ENCODE measurements at places on chromosomes 11 and 22. TPM values are rescaled to one million over a fixed set of nuclear protein-coding genes. Genes with fewer than 3 reads are reported as not detected.

The RBMXL2 gene
- total RNA-seq, result not detected

The CCDC89 gene
- 7.9 TPM for total RNA-seq

The SYT8 gene
- 0.82 TPM for total RNA-seq

The CNTN5 gene
- total RNA-seq, result 0.90 TPM

The SLC7A4 gene
- 0.09 TPM for total RNA-seq

The PHLDA2 gene
- total RNA-seq, result 1.2 TPM

The RAB36 gene
- 4.6 TPM for total RNA-seq

The APOBEC3C gene
- total RNA-seq, result 5.2 TPM

The PPP2R5B gene
- 7.9 TPM for total RNA-seq

- DNase-seq, result peak; percentile 55
Measured at GRCh38 chr11:79236541-79236971, 204.3 kb downstream of the TENM4 start.

GRCh38 chr11:134942681-134943080, 530.6 kb upstream of the B3GAT1 start:
- no peak for DNase-seq

GRCh38 chr11:134976551-134976950, 564.5 kb upstream of the B3GAT1 start:
- no peak for DNase-seq

DNA sequence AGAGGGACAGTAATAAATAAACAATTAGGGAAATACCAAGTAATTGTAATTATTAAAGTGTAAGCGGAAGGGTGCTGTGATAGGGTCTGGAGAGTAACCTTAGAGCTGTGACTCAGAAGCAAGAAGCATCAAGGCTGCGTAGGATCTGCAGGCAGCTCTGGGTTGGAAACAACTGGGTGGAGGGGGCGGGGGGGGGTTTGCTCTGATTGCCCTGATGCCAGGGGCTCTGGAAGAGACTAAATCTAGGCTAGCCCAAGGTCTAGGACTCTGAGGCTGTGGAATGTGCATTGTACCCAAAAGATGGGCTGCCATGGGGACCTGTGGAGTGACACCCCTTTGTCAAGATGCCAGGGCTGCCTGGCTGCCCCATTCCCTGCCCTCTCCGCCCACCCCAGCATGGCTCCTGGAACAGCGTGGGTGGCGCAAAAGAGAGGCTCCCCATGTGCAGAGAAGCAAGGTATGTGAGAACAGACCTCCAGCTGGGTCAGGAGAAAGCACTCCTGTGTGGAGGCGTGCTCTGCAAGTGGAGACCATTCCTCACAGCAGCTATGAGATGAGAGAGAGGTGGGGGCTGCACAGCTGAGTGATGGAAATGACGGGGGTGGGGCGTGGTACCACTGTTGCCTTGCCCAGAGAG, 101.1 kb upstream of the CRYBB3 start:
- DNase-seq, result no peak

DNA sequence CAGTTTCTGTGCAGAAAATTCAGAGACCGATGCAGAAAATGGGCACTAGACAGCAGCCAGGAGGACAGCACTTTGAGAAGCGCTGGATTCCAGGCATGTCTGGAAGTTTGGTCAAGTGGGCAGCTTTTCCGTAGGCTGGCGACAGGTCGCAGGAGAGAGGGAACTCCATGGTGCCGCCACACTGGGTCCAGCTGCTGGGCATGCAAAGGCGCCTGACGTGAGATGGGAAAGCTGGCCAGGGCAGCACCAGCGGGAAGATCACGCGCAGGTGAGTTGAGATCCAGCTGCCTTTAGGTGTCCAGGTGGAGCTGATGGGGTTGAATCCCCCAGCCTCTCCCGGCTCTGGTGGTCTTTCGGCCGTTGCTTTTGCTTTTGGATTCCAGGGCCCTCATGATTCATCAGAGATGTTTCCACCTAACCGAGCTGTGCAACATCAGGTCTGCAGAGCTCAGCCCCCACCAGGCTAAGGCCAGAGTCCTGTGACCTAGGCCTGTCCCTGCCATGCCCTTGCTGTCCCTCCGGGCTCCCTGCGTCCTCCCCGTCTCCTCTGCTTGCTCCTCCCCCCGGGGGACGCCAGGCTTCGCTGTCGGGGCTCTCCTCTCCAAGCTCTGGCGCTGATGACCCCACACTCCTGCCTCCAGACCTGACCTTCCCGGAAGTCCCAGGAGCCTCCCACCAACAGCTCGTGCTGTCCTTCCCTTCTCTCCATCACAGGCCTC, 1001.7 kb downstream of the BRD1 start:
- no peak for DNase-seq

- peak; percentile 83 for DNase-seq
Measured at GRCh38 chr11:74366576-74366975, 31.7 kb downstream of the PGM2L1 start.

DNA sequence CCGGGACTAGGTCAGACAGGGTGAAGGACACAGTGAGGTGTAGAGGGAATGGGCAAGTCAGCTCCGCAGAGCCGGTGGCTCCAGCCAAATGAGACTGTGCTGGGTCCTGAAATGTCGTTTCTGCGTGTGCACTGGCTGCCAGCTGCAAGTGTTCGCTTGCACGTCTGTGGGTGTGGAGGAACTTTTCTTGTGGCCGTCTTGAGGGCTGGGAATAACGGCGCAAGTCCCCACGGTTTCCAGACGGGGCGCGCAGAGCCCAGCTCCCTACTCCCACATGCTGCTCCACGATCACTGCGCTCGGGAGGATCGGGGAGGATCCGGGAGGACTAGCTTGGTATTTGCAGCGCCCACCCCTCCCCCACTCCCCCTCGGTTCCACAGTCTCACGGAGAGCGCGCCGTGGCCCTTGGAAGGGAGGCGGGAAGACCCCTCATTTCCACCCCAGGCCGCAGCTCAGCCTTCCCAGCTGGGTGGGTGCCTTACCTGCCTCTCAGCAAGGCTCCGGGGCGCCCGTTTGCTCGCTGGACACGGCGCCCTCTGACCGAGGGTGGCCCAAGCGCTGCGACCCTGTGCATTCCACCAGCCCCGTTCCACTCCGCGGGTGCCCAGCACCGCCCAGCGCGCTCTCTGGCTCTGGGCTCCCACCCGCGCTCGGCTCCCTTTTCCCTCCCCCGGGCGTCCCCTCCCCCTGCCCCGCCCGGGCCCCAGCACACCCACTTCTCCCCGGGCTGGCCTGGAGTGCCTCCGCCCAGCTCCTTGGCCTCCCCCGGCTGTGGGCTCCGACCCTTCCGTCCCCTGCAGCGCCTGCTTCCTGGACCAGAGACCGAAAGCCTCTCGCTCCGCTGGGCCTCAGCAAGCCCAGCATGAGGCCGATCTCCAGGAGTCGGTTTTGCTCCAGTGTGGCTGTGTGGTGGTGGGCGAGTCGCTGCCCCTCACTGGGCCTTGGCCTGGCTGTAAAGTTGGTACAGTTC, at the start of gene KCNE3:
KCNE3 (minus strand) TSS at position 634 of the 970 bp plus-strand sequence. CDS start 9,986 bp downstream, outside the sequence.
- DNase-seq, result peak; percentile 12

- DNase-seq, result no peak
Measured at GRCh38 chr22:37511395-37512104, 7.7 kb downstream of the CARD10 start.

DNA sequence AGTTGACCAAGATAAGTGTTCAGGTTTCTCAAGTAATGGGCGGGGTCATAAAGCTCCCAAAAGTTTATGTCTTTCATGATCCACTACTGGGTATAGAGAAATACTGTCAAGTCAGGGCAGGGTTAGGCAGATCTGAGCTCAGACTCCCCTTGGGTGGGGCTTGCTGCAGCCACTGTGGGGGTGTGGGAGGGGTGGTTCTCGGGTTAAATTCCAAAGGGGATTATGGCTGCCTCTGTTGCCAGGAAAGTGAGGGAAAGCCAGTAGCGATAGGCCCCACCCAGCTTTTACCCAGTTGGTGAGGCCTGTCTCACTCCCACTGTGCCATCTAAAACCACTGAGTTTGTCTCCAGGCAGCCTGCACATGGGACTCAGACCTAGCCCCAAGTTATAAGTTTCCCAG, 37.8 kb downstream of the DLG2 start:
- no peak for DNase-seq

- peak; percentile 89 for DNase-seq
Measured at GRCh38 chr22:35930933-35931332, 97.7 kb downstream of the RBFOX2 start.

DNA sequence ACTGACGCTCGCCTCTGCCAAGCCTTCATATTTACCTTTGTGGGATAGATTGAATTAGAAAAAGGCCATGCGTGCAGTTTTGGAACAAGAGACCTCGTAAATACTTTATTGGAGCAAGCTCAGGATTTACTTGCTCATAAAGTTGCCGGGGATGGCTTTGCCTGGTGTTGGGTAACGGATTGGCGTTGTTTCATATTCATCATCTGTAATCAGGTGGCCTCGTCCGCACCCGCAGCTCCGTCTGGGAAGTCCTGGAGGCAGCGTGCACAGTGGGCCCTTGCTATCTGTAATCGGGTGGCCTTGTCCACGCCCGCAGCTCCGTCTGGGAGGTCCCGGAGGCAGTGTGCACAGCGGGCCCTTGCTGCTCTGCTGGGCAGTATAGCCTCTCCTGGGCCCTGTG, 1209.3 kb downstream of the BRD1 start:
- DNase-seq, result no peak

DNA sequence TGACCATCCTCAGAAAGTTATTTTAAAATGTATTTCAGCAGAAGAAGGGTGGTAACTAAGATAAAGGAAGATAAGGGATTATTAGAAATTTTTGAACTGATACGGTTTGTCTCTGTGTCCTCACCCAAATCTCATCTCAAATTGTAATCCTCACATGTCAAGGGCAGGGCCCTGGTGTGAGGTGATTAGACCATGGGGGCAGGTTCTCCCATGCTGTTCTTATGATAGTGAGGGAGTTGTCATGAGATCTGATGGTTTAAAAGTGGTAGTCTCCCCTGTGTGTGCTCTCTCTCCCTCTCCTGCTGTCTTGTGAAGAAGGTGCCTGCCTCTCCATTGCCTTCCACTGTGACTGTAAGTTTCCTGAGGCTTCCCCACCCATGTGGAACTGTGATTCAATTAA, 36.1 kb downstream of the CYP2R1 start:
- DNase-seq, result no peak

DNA sequence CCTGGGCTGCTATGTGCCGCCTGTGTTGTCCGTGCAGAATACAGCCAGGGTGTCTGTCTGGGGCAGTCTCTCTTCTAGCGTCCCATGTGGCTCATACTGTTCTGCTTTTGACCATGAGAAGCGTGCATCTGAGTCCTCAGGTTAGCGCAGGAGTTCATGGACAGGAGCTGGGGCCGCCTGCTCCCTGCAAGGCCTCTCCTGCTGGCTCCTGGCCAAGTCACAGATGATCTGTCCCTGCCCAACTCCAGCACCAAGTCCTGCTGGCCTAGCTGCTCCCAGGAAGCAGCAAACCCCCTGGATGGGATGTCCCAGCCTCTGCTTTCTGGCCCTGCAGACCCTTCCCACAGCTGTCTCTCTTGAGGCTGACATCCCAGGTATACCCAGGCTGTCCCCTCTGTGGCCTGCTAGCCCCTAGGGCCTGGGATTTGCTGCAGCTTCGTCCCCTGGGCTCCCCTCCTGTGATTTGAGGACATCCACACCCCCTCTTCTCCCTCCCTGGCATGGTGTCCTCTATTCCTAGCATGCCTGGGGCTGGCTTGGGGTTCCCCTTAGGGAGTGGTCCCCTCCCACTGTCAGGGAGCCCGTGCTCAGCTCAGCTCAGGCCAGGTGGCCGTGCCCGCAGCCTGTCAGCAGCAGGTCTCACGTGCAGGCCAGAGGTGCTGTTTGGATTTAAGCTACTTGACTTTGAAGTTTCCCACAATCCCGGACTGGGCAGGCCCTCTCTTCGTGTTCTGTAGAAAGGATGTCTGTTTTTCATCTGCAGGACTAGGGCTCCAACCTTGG, 17.8 kb downstream of the PRR5 start:
- no peak for DNase-seq

DNA sequence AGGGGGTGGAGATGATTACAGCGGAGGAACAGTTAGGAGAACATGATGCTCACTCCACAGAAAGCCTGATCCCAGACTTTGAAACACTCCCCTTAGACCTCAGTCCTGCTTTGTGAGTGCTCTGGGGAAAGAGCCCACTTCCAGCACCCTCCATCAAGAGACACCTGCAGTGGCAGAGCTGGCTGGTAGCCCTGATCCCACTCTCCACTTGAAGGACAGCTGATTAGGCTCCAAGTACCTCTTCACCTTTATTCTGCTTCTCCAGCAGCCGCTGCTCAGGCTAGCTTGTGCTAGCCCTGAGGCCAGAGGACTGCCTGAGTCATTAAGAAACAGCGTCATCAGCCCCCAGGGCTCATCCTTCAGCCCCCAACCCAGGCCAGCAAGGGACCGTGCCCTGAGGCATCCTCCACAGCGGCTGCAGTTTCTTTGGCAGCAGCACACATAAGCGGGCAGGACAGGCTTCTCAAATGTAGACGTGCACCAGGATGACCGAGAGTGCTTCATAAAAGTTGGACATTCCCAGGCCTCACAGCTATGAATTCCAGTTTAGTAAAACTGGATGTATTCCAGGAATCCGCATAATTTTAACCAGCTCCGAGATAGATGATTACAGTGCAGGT, 146.0 kb upstream of the TBCEL start:
- DNase-seq, result no peak

- DNase-seq, result no peak
Measured at GRCh38 chr11:107044503-107044902, 26.2 kb upstream of the GUCY1A2 start.

GRCh38 chr22:29936186-29936585, 53.2 kb downstream of the MTMR3 start:
- no peak for DNase-seq

DNA sequence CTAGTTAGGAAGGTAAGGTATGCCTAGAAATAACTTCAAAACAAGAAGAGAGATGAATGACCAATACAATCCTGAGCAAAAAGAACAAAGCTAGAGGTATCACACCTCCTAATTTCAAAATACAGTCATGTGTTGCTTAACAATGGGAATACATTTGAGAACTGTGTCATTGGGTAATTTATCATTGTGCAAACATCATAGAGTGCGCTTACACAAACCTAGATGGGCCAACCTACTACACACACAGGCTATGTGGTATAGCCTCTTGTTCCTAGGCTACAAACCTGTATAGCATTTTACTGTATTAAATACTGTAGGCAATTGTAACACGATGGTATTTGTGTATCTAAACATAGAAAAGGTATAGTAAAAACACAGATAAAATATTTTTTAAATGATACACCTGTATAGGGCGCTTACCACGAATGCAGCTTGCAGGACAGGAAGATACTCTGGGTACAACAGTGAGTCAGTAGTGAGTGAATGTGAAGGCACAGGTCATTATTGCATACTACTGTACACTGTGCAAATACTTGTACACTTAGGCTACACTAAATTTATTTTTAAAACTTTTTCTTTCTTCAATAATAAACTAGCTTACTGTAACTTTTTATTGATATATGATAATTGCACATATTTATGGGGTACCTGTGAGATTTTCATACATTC, 48.2 kb downstream of the STK33 start:
- no peak for DNase-seq

Measured in fibroblast of the aortic adventitia (primary cell).